ENCODE measurements at places on chromosomes 11 and 22. TPM values are rescaled to one million over a fixed set of nuclear protein-coding genes. Genes with fewer than 3 reads are reported as not detected.

Gene KRTAP5-8
- 1.1 TPM for total RNA-seq

Gene SLC5A1
- 4.8 TPM for total RNA-seq

Gene DTX4
- total RNA-seq: 4.5 TPM

Gene YPEL1
- 169 TPM for total RNA-seq

Gene SAA1
- not detected for total RNA-seq

Gene HTR3B
- total RNA-seq: 1.7 TPM

DNA sequence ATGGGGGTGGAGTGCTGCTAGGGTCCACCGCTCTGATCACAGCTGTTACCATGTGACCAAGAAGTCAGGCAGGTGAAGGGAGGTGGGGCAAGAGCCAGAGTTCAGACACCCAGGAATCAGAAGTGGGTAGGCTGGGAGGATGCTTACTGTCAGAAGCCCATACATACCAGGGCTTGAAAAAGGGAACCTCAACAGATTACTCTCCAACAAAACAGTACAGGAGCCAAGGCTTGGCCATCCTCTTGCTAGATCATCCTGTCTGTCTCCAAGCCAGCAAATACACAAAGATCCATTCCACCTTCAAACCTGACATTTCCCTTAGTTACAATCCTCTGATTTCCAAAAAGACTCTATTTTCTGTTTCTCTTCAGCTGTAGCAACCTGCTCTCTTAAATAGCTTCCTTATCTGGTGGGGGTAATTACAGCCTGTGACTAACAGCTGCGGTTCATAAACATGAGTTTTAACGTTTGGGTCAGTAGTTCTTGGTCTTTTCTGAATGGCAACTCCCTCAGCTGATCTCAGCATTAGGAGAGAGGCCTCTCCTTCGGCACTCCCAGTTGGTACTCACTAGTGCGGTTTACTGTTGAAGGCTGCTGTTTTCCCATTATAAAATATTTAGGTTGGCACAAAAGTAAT is 31.1 kb upstream of the WT1 start:
- H3K4me1 ChIP-seq: peaks cover 7% of the 10 kb centered on the region
- no peak overlapping the region for H3K4me3 ChIP-seq
- no peak overlapping the region for H3K27ac ChIP-seq
- DNase-seq: no peak
- H3K36me3 ChIP-seq: no peaks in the 10 kb centered on the region
- H3K27me3 ChIP-seq: no peaks in the 10 kb centered on the region

DNA sequence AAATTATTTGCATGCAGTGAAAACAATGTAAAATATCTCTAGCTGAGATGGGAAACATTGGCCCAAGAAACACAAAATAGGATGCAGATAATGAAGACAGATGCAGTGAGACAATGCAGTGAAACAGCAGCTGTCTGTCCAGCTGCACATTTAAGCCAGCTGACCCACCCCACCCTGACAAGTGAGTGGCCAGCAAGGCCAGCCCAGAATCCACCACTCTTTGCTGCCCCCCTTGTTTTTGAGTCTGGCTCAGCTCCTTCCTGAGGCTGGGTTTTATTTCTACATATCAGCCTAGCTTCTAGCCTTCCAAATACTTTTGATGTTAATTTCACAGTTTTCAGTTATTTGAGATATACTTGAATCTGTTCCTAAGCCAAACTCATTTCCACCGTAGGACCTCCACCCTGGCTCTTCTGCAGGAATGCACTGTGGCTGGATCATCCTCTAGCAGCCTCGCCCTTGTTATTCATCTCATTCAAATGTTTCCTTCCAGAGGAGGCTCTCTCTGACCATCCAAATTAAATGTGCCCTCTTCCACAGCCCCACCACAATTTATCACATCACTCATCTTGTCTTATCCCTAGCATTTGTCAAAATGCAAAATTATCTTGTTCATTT is 154.1 kb upstream of the POU2AF2 start:
- no peaks in the 10 kb centered on the region for H3K27me3 ChIP-seq
- peak; percentile 33 for DNase-seq
- H3K36me3 ChIP-seq: no peaks in the 10 kb centered on the region
- H3K4me3 ChIP-seq: no peak overlapping the region

DNA sequence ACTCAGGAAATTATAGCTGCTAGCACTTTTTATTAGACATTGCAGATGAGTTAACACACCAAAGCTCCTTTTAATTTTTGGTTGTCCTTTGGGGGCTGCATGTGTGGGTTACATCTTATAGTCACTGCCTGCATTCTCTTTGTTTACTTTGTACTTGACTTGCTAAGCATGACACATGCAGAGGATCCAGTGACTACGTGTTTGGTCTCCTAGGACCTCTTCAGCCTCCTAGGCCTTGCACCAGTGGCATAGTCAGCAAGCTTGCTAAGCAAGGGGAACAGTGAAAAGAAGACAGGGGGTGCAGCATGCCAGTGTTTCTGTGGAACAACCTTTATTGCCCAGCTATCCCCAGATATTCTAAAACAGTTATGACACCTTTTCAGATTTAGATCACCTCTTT is 108.2 kb downstream of the PAX6 start:
- no peak overlapping the region for H3K4me3 ChIP-seq
- no peak overlapping the region for H3K27ac ChIP-seq
- no peaks in the 10 kb centered on the region for H3K4me1 ChIP-seq
- H3K27me3 ChIP-seq: no peaks in the 10 kb centered on the region
- no peak for DNase-seq

All from testis (tissue), 5 donors.